GM06990 (cell line): ENCODE measurements at places on chromosomes 12 and 14.

DNA sequence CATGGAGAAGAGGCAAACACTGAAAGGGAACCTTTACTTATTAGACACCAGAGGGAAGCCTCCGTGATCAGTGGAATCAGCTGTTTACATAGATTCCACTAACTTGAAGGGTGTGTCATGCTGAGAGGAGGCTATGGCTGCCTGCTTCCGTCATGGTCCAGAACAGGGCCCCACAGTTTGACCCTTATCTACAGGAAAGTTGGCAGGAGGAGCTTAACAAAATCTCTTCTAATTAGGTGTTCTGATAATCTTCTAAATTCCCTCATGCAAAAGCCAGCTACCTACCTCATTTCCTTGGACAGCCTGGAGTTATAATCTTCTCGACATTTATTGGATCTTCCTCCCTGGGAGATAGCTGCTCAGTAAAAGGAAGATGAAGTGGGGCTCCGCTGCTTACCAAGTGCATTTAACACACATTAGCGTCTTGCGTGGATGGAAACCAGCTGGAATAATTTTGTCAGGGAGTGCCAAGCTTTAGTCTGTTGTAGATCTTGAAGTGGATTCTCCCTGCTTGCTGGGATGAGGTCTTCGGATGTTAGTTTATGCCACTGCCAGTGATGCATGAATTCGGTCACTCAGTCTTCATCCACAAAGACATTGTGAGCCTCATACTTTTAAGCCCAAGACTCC is 171.0 kb downstream of the PAH start:
- no peak for DNase-seq

GRCh38 chr12:27592548-27592947 is 68.5 kb downstream of the PPFIBP1 start:
- peak; percentile 17 for DNase-seq

- DNase-seq, result no peak
Observed at GRCh38 chr14:87156878-87157277, 836.1 kb downstream of the GALC start.

- no peak for DNase-seq
Observed at GRCh38 chr14:89085737-89086382, 261.4 kb downstream of the TTC8 start.

DNA sequence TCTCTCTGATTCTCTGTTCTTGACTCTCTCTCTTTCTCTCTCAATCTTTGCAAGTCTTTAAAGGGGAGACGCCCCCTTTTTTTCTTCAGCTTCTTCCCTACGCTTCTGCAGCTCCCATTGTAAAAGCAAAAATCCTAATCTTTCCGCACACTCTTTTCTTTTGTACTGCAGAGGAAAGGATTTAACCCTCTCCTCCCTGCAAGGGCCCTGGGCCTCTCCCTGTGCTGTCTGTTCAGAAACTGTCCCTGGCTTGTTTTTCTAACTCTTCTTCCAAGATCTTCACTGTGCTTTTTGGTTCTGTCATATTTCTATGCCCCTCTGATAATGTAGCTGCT is 10.9 kb upstream of the SALL2 start:
- no peak for DNase-seq
